Hepatocyte (in vitro differentiated cells): ENCODE measurements at places on chromosomes 12 and 14. TPM values are rescaled to one million over a fixed set of nuclear protein-coding genes. Genes with fewer than 3 reads are reported as not detected.

ZBTB1 gene
- 60.4 and 65.3 TPM in 2 replicates for total RNA-seq

TAS2R46 gene
- total RNA-seq: 2.6 and 2.9 TPM in 2 replicates

TRPV4 gene
- 0.88 and 2.3 TPM in 2 replicates for total RNA-seq

B4GALNT3 gene
- total RNA-seq: 10.6 and 13.9 TPM in 2 replicates

- no peak for DNase-seq
Observed at GRCh38 chr14:91364524-91365270, 52.9 kb downstream of the CCDC88C start.

DNA sequence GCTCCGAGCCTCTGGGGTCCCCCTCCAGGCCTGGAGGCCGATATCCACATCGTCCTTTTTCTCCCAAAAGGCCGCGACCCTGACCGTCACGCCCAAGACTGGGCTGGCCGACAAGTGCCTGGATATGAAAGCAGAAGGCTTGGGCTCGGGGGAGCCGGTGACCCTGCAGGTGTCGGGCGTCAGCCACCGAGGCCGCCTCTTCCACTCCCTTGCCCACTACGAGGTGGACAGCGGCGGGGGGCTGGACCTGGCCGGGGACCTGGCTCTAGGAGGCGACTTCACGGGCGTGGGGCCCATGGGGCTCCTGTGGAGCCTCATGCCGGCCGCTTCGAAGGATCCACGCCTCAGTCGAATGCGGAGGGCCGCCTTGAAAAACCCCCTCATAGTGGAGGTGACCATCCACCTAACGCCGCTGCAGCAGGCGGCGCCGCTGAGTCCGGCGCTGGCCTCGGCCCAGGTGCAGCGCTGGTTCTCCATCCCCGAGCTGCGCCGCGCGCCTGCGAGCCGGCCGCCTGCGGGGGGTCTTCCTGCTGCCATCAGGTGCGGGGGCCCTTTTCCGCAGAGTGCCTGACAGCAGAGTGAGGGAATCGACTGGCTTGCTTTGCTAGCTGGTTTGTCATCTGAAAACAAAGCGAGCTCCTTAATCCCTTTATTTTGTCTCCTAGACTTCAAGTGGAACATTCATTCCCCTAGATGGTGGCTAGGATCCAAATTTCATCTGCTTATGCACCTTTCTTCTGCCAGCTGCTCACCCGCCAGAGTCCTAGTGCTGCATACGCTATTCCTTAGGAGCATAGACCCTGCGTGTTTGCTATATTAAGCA is 10.6 kb upstream of the DNAL1 start:
- DNase-seq: peak; percentile 66

GRCh38 chr14:95432144-95433093 is 84.0 kb downstream of the SYNE3 start:
- DNase-seq: peak; percentile 74

DNA sequence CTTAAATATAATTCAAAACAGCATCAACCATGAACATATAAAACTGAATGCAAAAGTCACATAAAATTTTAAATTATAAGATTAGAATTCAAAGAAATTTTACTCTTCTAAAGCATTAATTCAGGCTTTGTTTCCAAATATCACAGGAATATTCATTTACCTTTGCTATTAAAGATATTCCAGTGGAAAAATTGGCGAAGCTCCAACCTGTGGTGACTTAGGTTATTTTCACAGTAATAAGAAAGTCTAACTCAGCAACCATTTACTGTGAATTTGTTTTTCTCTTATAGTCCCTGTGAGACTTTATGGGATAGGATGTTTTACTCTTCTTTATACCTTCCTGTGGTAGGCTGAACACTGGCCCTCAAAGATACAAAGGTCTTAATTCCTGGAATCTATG is 3.2 kb downstream of the WDR89 start:
- DNase-seq: no peak

DNA sequence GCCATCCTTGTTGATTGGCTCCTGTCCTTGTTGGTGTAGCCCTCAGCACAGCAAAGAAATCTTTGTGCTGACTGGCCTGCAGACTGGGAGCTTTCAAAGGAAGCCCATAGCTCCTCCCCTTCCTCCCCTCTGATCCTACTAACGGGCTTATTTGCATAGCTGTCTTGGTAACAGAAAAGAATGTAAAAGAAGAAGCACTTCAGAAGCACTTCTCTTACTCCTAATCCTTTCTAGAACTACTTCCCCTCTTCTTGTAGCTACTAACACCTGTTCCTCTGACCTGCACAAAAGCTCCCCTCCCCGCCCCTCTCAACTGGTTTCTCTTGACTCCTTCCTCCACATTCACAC is 14.3 kb upstream of the RIC8B start:
- DNase-seq: no peak

DNA sequence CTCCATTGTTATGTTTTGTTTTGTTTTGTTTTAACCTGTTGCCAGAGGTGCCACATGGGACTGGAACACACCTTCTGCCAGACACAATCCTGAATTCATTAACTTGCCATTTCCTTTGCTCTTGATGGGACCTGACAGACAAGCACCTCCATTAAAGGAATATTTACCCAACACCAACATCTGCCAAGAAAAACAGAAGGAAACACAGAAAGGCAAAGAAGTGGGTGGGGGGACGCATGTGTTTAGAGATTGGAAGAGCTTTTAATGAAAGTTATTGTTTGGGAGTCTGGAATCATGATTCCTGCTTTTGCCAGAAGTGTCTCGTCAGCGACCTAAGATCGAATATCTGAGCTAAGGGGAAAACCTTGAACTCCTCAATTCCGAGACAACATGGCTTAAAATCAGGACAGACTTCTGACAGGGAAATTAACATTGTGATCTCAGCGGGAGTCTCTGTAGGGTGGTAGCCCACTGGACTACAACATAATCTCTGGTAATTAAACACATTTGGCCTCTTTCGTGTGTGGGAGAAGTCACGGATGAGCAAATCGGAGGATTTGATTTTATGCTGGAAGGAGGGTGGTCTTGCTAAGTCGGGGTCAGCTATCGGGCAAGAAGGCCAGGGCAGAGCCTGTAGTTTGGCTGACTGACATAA is 210.4 kb upstream of the FAR2 start:
- no peak for DNase-seq

DNA sequence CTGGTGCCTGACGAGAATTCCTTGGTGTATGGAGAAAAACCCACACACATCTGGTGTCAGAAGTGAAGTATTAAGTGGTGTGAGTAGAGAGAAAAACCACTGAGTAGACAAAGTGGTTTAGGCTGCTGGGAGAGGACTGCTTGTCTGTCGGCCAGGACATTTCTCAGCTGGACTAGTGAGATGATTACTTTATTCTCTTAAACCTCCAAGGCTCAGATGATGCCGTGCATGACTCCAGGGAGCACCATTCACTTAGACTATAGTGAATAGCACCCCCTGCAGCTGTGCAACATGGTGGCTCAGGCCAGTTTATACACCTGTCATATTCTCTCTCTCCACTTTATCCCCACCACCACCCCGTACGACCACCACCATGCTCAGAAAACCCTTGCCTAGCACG is 28.5 kb upstream of the NFYB start:
- DNase-seq: no peak

DNA sequence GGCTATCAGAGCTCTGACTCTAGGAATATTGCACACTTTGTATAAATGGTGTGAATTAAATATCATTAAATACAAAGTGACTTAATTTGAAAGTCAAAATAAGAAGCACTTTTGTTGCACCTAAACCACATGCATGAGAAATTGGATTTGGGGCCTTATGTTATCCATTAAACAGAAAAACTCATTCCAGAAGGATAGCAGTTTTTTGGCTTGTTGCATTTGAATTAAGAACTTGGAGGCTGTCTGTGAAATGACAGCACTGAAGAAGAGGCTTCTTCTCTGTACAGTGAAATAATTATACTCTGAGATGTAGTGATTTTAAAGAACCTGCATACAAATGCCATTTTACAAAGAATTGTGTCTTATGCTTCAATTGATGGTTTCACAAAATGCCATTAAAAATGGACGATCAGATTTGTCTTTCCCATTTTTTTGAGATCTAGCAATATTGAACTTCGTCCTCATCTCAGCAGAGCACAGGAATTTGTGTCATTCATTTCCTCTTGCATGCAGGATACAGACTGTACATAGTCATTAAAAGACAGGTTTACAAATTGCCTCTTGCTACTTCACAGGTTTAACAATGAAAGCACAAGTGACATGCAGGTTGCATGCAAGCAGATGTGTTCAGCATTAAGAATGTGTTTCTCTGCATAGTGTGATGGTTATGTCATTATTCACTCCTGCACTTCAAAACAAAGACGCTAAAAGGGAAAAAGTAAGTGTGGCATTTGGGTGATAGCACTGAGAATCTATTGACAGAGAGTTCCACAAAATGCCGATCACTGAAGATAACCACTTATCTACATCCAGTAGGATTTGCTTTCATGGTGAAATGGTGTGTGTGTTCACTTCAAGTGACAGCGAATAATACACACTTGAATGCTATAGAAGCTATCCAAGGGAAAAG is 35.9 kb upstream of the PYGL start:
- no peak for DNase-seq
